Stimulated activated CD4-positive, alpha-beta T cell treated with anti-CD3 and anti-CD28 coated beads, Interleukin-1b, Interleukin-23, amount 100 ng/mL, for 4 hours (primary cell): ENCODE measurements at places on chromosomes 5 and 9.

GRCh38 chr5:61286446-61287132 is 45.5 kb upstream of the ZSWIM6 start:
- no peak for DNase-seq

DNA sequence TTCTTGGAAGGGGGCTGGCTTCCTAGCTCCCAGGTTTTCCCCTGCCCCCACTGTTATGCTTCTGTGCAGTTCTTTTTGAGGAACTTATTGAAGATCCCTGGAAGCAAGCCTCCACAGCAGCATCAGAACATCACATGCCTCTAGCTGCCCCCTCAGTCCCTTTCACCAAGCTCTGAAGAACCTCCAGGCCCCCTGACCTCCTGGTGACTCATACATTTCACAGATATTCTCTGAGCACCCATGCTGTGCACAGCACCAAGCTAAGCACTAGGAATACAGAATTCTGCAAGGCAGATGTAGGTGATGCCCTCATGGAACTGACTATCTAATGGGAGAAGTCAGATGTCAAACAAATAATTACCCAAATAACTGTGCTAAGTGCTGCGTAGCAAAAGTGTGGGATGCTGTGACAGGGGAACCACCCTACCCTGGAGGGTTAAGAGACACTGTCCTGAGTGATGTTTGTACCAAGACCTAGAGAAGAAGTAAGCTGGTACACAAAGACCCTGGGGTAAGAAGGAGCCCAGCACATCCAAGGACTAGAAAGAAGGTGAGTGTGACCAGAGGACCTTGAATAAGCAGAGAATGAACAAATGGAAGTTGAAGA is 213.7 kb upstream of the NR4A3 start:
- DNase-seq = no peak

DNA sequence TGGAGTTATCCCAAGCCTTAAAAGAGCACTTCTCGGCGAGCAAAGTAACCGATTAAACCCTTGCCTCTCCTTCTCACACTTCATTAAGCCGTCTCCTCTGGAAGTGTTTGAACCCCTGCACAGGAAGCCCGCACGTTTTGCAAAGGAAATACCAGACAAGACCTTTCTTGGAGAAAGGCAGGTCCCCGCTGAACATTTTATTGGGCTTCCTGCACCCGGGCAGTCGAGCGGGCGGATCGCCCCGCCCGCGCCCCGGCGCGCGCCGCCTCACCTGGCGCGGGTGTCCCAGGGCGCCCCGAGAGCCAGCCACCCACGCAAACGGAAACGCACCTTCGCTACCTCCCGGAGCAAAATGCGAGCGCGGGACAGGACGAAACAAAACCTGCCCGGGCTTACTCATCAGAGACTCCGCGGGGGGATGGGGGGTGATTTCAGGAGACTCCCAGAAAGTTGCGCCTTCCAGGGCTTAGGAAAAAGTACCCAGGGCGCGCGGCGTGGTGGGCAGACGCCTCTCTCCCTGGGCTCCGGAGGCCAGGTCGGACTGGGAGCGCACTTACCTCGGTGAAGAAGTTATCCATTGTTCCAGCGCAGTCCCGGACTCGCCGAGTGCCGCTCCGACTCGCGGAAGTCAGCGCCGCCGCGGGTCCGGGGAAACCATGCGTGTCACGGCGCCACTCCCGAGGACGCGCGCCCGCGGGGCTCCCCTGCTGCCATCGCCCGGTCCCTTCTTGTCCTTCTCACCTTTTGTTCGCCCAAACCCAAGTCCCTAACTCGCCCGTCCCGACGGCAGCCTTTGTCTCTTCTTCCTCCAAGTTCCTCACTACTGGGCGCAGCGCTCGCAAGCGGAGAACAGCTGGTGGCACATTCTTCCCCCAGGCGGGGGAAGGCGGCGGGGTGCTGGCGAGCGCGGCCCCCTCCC is 598 bp downstream of the MYO10 start:
- DNase-seq = no peak

DNA sequence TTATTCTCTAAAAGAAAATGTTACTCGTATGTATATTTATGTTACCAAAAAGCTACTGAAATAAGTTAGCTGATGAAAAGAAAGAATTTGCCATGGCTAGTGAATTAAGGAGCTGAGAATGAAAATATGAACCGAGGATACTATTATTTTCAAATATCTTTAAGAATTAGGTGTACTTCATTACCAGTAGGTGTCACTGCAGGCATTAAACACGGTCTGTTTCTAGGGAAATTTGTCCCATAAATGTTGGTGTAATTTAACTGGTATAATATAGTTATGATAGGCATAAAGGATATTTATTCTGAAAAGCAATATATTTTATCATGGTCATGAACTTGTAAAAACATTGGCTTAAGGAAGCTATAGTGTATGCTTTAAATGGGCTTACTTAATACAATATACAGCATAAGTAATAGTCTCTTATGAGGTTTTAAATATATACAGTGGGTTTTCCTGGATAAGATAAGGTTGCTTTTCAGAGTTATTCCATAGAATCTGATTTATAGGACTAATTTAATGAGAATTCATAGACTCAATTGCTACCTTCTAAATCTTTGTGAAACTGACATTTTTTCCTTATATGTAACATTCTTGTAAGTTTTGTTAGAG is 72.4 kb upstream of the MPDZ start:
- no peak for DNase-seq

DNA sequence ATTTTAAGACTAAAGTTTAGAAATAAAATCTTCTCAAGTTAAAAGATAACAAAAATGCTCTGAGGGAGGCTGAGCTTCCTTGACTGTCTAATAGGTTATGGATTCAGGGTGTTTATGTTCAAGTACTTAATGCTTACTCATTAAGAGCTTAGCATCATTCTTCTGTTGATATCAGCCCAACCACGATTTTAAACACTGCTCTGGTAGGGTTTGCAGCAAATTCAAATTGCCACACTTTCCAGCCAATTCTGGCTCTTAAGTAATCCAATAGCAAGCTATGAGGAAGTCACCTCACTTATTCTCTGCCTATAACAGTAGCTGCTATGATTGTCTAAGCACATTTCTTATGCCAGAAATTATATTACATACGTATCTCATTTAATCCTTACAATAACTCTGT is 191.0 kb upstream of the KIF2A start:
- DNase-seq = no peak

DNA sequence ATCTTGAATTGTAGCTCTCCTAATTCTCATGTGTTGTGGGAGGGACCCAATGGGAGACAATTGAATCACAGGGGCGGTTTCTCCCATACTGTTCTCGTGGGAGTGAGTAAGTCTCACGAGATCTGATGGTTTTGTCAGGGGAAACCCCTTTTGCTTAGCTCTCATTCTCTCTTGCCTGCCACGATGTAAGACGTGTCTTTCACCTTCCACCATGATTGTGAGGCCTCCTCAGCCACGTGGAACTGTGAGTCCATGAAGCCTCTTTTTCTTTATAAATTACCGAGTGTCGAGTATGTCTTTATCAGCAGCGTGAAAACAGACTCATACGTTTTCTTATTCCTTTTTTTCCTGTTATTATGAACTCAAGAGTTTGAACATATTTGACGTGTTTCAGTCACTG is 39.1 kb downstream of the RETREG1 start:
- no peak for DNase-seq

DNA sequence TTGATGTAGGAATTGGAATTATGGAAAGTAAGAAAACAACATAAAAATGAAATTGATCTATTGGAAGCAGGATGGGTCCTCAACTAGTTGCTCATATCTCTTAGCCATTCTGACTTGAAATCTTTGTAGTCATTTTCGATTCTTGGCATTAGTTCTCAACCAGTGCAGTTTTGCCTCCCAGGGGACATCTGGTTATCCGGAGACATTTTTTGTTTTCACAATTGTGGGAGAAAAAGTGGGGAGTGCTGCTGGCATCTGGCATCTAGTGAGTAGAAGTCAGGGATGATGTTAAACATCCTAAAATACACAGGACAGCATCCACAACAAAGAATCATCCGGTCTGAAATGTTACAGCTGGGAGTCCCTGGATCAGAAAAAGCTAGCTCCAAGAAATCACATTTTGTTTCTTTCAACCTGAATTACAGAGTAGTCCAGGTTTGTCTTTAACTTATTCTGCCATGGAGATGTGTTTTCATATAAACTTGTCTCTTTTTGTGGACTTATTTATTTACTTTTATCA is 74.9 kb downstream of the FBXL7 start:
- DNase-seq = no peak

GRCh38 chr5:148457183-148457620 is 73.4 kb downstream of the FBXO38 start:
- no peak for DNase-seq

DNA sequence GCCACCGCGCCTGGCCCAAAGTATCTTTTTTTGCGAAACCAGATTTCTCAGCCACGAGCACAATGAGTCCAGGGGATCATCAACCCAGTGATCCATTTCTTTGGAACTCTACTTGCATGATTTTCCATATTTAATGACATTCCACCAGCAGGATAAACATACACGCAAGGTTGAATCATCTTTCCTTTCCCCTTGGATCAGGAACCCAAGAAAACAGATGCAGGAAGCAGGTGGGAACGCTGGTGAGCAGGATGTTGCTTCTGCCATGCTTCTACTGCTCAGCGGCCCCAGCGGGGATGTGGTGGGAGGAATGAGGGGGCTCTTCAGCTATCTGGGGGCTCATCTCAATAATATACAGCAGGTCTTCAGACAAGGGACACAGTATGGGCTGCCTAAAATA is 118.2 kb downstream of the SEC61B start:
- no peak for DNase-seq

DNA sequence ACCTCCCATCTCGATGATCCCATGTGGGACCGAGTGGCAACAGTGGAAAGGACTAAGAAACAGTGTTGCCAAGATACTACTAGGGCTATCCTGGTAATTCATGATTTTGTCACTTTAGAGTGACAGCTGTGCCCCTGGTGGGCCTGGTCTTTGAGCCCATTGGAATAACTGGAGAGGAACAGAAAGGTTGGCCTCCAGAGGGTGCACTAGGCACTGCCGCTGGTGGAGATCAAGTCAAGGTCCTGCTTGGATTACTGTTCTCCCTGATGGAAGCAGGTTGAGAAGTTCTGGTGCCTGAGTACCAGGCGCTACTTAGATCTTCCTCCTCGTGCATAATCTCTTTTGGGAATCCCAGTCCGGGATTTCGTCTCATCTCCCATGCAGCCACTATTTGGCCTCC is 129.6 kb downstream of the SEC61B start:
- no peak for DNase-seq

DNA sequence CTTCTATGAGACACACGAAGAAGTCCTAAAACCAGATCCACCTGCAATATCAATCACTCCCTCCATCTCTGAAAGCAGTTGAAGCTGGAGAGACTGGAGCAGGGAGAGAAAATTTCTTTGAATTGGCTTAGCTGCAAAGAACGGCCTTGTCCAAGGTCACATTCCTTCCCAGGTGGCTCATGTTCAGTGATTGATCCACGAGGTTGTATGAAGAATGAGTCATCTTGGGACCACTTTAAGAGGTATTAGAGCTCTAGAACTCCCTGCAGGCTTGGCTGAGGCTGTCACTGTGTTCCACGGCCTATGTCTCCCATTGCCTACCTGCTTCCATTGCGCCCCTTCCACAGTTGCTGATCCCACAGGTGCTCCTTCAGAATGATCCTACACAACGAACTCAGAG is 68.2 kb downstream of the HMHB1 start:
- DNase-seq = no peak

DNA sequence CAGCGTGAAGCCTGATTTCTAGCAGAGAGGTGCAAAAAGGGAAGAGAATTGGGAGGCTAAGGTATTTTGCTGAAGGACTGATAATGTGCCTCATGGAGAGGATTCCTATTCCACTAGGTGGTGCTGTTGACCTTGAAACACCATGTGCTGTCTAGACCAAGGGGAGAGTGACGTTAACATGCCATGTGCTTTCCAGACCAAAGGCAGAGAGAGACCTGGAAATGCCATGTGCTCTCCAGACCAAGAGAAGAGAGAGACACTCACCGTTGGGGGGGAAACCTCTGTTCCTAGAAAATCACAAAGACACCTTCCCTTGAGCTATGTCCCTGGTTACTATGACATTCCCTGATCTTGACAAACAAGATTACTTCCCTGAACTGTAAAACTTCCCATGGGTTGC is 286.0 kb upstream of the TUSC1 start:
- no peak for DNase-seq

- DNase-seq = no peak
Measured at GRCh38 chr5:122162100-122162638, 32.8 kb downstream of the ZNF474 start.

- no peak for DNase-seq
Measured at GRCh38 chr9:99582814-99583213, 238.9 kb upstream of the NR4A3 start.

DNA sequence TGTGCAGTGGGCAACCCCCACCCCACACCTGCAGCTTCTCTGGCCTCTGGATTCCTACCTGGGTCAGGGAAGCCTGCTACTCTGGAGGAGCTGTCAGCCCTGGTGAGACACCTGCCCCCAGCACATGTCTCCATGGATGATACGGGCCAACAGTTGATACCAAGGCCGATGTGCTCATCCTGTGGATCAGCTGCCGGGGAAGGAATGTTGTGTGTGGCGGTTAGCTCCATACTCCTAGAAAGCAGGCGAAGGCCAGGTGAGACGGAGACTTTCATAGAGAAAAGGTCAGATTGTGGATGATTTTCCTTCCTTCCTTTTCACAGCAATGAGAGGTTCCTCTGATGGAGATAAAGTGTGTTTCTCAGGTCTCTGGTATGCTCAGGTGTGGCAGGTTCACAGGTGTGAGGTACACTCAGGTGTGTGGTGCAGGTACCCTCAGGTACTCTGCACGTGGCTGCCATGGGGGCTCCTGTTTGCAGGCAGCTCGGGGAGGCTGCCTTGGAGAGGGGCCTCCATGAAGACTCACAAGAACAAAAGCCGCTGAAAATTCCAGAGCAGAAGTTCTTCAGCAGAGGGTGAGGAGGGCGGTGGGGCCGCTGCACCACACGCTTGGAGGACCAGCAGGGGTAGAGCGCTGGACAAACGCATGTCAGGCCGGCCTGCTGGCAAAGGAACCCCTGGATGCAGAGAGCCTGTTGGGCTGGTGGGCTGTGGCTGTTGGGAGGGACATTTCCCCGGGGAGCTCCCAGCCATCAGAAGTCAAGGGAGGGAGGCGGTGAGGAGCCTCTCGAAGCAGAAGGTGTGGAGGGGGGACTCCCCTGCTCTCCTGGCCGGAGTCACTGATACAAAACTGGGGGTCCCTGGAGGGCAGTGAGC is 5.1 kb upstream of the AHRR start:
- DNase-seq = no peak

DNA sequence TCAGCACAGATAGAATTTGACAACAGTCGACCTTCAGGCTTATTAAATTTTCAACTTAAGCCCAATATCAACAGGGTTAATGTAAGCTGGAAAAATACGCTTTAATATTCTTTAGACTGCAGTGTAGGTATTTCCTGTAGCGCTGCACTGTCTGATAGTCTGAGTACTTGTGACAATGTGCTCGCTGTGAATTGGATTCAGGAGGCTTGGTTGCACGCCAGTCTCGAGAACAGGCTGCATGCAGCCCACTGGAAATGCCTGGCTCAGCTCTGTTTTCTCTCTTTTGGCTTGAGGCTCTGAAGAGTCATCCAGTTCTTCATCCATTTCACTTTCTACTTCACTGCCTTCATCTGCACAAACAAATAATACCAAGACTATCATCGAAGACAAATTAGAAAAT is 300.9 kb downstream of the RFX3 start:
- no peak for DNase-seq
